Transverse colon (tissue), 4 donors: ENCODE measurements at places on chromosomes 5 and 9.

DNA sequence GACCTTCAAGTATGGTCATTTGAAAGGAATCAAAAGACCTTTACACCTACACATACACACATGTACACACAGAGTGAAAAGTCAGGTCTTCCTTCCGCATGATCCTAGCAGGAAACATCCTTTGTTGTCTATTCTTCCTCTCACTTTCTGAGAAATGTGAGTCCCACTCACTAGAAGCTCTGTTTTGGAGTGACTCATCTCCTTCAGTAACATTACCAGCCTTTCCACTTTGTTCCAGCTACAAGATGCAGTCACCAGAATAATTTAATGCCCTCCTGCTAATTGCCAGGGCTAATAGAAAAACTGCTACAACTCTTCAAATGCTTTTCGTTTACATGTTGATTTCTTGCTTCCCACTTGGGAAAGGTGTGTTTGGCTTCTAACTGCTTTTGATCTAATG lies 417.3 kb downstream of the RASEF start:
- no peak for DNase-seq

DNA sequence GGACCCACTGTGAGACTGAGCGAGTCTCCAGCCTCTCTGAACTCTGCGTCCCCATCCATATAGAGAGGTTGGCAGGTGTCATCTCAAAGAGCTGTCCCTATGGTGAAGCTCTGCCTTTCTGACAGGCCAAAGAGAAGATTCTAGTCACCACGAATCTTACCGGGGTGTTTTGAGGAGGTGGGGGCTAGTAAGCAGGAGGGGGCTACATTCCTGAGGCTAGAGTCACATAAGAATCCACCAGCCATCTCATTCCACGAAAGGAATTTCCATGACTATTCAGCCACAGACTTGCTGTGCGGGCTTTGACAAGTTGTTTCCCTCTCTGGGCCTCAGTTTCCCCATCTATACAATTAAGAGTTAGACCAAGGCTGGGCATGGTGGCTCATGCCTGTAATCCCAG lies 16.3 kb downstream of the PDGFRB start:
- no peak for DNase-seq

DNA sequence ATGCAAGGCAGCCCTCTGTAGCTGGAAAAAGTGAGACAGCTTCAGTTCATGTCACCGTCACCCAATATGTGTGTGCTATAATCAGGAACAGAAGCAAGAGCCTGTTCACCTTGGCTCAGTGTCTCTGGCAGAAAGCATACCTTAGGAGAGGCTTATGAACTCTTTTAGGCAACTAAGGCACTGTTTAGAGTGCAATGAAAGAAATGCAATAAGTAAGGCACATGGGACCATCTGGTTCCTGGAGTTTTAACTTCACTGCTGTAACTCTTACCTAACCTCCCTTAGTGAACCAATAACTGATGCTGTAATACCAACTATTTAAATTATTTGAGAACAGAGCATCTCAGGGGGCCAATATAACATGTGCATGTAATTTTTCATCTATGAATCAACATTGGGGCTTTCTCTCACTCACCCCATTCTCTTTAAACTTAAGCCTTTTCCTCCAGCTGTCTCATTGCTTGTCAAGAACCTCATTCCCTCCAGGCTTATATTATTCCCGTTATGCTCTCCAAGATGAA lies 32.4 kb downstream of the C9 start:
- no peak for DNase-seq

GRCh38 chr5:9188131-9188530 lies 357.7 kb downstream of the SEMA5A start:
- no peak for DNase-seq

- DNase-seq, result no peak
Measured at GRCh38 chr5:125047871-125048270, 301.4 kb upstream of the ZNF608 start.

DNA sequence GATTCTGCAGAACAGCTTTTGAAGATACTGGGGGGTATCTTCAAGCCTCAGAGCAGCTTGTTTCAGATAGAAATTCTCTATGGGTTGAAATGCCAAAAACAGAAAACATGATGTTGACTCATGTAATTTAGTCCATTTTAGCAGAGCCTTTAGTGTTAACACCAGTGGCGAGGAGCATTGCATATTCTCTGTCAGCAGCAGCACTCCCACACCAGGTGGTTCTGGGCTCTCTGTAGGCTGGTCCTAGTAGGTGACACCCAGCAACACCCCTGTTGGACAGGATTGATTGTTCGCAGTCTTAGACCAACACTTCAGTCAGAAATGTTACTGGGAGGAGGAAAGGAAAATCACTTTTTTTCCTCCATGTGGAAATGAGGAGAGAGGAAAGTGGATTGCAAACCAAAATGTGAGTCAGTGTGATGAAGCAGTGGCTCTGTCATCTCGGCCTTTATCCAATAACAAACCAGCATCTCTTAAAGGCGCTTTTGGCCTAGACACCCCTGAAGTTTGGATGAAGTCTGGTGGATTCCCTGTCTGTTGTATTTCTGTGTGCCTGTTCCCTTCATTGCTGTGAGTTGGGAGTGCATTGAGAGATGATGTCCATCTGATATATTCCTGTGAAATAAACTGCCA lies 16.8 kb downstream of the SLC46A2 start:
- no peak for DNase-seq

- DNase-seq, result no peak
Measured at GRCh38 chr9:97853844-97854695, 1.0 kb downstream of the FOXE1 start.

DNA sequence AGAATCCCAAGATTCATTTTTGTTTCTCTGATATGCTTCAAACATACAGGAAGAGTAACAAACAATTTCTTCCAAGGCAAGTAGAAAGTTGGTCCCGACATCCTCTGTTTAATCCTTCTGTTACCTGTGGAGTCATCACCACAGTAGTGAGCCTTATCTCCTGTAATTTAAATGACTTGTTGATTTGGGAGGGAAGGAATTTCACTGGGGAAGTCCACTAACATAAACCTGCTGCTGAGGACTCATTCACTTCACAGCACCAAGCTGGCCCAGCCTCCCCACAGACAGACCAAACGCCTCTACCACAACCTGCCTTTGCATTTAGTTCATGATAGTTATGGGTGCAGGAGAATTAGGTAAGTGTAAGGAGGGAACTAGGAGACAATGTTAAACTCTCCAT lies 63.2 kb downstream of the PRKACG start:
- DNase-seq, result no peak

DNA sequence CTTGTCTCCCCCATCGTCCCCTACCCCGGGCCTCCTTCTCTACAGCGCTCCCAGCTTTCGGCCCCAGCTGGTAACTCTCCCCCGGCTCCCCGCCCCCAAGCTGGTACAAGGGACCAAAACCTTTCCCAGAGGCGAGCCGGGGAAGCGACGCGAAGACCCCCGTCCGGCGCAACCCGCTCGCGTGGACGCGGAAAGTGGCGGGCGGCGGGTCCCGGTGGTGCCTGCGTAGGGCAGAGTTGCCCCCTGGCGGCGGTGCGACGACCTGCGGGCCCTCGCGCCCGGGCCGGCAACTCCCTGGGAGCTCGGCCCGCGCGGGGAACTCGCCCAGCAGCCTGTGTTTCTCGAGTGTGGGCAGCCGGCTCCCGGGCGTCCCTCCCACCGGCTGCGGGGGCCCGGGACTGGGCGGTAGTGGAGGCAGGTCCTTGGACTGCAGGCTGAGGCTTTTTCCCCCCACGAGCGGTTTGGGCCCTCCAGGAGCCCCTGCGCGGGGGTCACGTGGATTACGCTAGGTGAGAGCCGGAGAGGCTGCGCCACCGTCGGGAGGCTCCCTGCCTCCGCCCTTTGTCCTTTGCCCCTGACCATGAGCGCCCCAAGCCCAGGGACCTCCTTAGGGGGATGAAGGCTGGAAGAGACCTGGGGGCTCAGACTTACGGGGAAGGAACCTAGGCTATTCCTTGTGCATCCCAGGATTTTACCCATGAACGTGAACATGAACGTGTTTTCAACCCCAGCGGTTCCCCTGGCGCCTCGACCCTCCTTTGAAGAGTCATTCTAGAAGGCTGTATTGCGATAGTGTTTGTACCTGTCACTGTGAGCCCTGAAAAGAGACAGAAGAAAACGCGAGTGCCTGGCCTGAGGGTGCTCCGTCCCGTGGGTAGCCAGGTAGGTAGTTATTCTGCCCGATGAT lies 2.9 kb upstream of the FOXD1 start:
- DNase-seq, result peak; percentile 71
